Stimulated activated CD8-positive, alpha-beta memory T cell treated with anti-CD3 and anti-CD28 coated beads, Interleukin-4, amount 100 ng/mL, for 24 hours (primary cell): ENCODE measurements at places on chromosomes 6 and 20.

GRCh38 chr6:107862383-107862782, 38.3 kb upstream of the SCML4 start:
- no peak for DNase-seq

- no peak for DNase-seq
Observed at GRCh38 chr6:71346334-71346694, 57.7 kb downstream of the OGFRL1 start.

DNA sequence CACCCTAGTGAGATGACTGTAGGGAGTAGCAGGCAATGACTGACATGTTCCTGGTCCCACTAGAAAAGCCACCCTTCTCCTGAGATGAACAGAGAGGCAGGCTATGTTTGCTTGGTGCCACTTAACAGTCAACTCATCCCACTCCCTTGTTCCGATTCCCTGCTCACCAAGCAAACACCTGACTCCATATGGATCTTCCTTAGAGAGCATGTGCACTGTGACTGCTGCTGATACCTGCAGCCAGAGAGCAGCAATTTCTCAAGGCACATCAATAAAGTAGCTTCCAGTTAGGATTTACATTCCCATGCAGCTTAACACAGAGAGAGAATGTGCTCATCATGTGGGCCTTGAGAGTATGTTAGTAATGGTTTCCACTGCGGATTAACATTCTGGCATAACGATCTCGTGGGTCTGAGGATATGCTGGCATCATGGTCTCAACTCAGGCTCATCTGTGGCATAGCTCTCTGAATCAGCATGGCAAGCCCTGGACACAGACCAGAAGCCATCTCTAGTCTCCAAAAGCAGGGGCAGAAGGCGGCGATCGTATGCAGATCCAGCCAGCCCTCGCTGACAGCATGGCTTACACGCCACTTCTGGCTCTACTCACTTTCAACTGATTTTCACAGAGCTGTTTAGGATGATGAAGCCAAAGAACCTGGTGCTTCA, 43.9 kb downstream of the ATXN1 start:
- no peak for DNase-seq

GRCh38 chr6:6884916-6885315, 222.8 kb upstream of the RREB1 start:
- no peak for DNase-seq

DNA sequence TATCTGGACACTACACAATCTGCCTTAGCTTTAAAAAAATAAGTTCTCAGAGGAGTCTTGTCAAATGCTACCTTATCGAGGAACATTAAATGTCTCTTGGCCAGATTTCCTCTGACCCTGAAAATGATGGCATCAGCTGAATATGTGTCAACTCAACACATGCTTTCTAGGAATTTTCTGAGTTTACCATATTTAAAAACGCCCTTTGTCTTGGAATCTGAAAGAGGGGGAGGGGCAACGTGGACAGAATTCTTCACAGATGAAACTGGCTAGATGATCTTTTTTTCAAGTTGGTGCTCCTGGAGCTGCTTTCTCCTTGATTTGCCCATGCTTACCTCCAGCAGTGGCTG, 5.1 kb downstream of the SOX4 start:
- no peak for DNase-seq

DNA sequence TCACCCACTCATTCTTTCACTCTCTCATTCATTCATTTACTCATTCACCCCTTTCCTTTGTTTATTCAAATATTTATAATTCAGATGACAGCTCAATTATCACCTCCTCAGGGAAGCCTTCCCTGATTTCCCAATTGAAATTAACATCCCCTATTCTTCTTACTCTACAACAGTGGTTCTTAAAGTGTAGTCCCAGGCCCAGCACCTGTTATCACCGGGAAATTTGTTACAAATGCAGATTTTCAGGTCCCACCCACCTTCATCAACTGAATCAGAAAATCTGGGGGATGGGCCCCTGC, 30.3 kb downstream of the KIAA1755 start:
- DNase-seq = no peak

GRCh38 chr20:32113591-32114260, 4.2 kb downstream of the TM9SF4 start:
- DNase-seq = no peak

DNA sequence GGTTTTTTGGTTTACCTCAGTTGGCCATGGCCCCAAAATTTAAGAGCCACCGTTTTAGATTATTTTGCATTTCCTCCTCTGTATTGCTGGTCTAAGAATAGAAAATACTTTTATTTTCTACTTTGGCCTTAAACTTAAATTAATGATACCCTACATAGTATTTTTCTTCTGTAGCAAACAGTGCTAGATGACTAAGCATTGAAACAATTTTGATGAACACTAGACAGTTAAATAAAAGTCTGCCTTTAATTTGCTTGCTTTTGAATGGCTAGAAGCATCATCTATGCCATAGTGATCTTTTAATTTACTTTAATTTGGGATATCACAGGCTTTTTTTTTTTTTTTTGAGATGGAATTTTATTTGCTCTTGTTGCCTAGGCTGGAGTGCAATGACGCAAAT, 106.4 kb downstream of the CD109 start:
- DNase-seq = no peak

GRCh38 chr6:110041126-110041525, 63.0 kb downstream of the GPR6 start:
- no peak for DNase-seq

DNA sequence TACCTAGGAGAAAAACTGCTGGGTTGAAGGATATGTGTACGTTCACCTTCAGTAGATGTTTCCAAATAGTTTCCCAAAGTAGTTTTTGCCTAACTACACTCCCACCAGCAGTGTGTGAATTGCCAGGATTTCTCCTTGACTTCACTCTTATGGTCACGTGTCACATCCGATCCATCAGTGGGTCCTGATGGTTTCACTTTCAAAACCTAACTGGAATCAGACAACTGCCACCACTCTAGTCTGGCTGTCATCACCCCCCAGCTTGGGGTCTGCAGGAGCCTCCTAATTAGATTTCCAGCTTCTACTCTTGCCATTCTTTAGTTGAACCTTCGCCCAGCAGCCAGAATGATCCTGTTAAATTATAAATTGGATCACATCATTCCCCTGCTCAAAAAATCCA, 8.5 kb upstream of the SLC12A5 start:
- DNase-seq = no peak

GRCh38 chr6:164051427-164051826, 636.9 kb downstream of the QKI start:
- DNase-seq = no peak

GRCh38 chr6:139337001-139337400, 37.4 kb downstream of the CITED2 start:
- DNase-seq = no peak

DNA sequence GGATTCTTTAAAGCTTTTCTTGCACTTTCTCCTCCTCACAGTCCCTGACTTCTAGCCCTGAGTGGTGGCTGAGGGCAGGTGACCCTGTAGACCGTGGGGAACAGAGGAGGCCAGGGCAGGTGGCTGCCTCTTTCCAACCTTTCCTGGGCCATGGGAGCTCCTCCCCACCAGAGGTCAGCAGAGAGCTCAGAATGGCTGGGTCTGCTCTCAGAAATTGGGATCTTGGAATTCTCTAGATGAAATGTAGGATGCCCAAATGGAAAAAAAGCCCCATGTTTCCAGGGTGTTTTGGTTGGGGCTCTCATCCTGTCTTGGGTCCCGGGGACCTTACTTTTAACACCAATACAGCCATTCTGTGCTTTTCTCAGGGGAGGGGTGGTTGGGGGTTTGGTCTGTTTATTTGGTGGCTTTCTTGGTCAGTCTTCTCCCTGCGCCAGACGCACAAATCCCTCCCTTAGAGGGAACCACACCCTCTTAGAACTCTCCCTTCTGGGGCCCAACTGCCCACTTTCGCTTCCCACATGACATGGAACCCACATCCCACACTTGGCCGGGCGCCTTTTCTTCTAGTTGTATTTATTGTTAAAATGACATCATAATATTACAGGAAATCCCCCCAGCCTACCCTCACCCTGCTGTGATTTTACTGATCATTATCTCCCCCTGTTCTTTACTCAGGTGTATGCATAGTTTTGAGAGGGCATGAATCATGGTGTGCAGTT, 17.9 kb downstream of the GNAS start:
- no peak for DNase-seq

- no peak for DNase-seq
Observed at GRCh38 chr6:165661664-165662025, 1.4 kb downstream of the PDE10A start.

DNA sequence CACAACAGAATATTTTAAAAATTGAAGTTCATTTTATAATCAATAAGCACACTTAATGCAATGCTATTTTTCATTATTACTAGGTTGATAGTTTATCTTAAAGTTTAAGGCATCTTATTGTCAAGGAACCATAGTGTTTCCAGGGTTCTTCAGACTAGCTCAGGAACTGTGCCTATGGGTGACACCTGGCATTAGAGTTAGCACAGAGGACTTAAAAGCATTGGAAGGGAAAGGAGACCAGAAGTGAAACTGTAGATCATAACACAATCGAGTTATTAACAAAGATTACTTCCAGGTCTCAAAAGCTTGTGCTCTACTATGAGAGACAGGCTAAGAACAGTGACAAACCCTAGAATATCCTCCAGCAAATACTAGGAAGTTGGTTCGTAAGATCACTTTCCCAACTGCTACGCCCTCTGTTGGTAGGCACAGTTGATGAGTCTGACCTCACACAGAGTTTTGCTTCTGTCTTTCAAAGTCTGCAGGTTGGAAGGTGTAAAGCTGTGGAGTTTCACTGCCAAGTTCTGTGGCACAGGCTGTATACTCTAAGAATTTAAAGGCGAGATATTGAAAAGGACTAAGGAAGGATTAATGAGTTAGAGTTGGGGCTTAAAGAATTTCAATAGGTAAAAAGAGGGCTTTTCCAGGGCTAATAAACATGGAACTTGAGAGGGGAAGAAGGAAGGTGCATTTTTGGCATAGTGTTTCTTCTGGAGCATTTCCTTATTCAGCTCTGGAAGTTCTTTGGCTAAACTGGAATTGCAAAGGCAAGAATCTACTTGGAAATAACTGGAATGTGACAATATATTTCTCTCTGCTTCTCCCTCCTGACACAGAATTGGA, 531.3 kb upstream of the JAG1 start:
- no peak for DNase-seq

GRCh38 chr6:30915591-30915946, 1.5 kb downstream of the VARS2 start:
- no peak for DNase-seq

DNA sequence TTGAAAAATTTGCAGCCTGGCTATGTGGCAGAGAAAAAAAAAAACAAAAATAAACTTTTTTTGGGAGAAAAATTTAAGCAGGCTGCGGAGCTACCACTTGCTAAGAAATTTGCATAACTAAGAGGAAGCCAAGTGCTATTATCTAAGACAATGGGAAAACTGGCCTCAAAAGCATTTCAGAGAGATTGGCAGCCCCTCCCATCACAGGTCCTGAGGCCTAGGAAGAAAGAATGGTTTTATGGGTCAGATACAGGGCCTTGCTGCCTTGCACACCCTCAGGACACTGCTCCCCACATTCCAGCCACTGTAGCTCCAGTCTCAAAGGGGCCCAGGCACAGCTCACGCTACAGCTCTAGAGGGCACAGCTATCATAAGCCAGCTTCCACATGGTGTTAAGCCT, 777.9 kb downstream of the TENT5A start:
- no peak for DNase-seq

GRCh38 chr20:63833776-63834490, 2.9 kb upstream of the ZBTB46 start:
- no peak for DNase-seq

DNA sequence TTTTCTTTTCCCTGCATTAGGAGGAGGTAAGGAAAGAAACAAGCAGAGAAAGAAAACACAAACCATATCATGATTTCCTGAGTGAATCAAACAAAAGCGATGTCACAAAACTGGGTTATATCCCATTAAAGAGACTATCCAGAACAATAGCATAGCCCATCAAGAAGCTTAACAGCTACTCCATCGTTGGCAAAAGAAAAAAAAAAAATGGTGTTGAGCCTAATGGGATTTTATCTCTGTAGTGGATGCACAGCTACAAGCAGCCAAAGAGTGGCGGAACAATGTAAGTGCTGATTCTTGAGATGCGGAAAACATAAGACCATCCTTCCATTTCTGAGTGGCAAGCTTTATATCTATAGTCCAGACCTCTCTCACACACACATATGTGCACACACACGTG, 106.2 kb upstream of the NRSN1 start:
- no peak for DNase-seq

GRCh38 chr20:34582911-34583310, 24.4 kb downstream of the MAP1LC3A start:
- no peak for DNase-seq

DNA sequence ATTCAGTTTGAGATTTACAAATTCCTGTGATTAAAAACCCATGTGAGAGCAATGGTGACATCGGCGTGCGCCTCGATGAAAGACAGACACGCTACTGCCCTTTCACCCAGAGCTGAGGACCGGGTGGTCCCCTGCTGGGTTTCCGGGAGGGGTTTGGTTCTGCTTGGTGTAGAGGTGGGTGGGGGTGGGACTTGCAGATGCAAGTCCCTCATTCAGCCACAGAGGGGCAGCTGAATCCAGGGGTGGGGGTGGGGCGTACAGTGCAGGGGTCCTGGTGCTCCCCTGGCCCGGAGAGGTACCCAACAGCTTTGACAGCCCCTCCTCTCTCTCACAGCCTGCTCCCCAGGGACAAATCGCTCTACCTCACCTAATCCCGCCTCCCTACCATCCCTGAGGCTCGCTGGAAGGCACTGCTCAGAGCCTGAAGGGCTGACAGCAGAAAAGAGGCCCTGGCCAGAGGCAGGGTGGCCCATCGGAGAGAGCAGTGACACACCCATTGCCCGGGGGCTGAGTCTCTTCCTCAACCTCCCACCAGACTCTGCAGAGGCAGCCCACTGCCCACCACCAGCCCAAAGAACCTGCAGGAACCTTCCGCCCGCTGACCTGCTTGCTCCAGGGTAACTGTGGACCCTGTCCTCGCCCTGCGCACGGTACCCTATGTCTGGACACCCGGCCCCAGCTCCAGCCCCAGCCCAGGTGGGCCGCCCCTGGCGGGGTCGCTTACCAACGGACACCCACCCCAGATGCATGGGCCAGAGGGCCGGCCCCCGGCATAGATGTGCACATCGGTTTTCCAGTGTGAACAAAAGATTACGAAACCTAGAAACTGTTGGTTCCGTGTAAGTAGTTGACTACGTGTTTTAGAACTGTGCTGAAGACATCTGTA, 118.4 kb downstream of the JPH2 start:
- DNase-seq = no peak

DNA sequence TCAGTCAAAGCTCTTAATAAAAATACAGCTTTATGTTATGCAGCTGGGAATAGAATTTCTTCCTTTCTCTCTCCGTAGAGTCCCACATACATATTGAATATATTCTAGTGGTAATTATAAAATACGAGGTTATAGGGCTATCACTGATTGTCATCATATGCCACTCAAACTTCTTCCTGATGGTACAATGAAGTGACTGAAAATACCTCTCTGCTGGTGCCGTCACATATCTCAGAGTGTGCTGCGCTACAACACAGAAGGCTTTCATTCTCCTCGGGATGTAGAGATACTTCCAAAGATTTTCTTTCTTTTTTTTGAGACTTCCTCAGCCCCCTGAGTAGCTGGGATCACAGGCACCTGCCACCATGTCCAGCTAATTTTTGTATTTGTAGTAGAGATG, 249.9 kb downstream of the BTBD9 start:
- no peak for DNase-seq

GRCh38 chr6:34200340-34200971, 36.2 kb upstream of the HMGA1 start:
- no peak for DNase-seq
